ENCODE measurements at places on chromosomes 6 and 20. TPM values are rescaled to one million over a fixed set of nuclear protein-coding genes. Genes with fewer than 3 reads are reported as not detected.

The LAMA5 gene
- 74.3 TPM for total RNA-seq

The SPATS1 gene
- not detected for total RNA-seq

The TBX18 gene
- 7.0 TPM for total RNA-seq

The TRIM15 gene
- not detected for total RNA-seq

The CST1 gene
- total RNA-seq: 171 TPM

The MOCS1 gene
- total RNA-seq: 11.2 TPM

The ADAM33 gene
- 1.7 TPM for total RNA-seq

The KCNQ5 gene
- total RNA-seq: 0.32 TPM

The CYP39A1 gene
- 3.4 TPM for total RNA-seq

The NR2E1 gene
- not detected for total RNA-seq

The NMBR gene
- not detected for total RNA-seq

The LTB gene
- not detected for total RNA-seq

Data from epithelial cell of alveolus of lung (primary cell).